ENCODE measurements at places on chromosomes 1 and 21. TPM values are rescaled to one million over a fixed set of nuclear protein-coding genes. Genes with fewer than 3 reads are reported as not detected.

LCK gene
- total RNA-seq = 6.0 TPM

LCE7A gene
- total RNA-seq = not detected

PIAS3 gene
- 26.6 TPM for total RNA-seq

TTC13 gene
- 24.0 TPM for total RNA-seq

TMCO2 gene
- not detected for total RNA-seq

OR2L2 gene
- total RNA-seq = 0.09 TPM

HSPA13 gene
- total RNA-seq = 7.7 TPM

GRCh38 chr1:79375352-79375751 lies 368.8 kb upstream of the ADGRL4 start:
- DNase-seq = no peak

- no peak for DNase-seq
These were observed 15.1 kb downstream of the C1orf174 start for GRCh38 chr1:3884966-3885365.

DNA sequence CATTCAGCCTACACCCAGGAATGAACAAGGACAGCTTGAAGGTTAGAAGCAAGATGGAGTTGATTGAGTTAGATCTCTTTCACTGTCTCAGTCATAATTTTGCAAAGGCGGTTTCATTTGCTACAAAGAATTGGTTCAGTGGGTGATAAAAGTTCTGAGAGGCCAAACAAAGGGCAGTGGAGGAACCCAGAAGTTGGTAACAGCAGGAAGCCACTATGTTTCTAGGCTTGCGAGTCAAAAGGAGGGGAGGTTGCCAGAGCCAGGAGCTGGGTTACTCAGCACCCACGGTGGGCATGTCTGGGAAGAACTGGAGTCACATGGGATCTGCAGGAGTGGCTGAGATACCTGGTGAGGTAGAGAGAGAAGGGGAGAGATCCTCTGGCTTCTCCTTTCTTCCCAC lies 64.2 kb upstream of the MRPS6 start:
- no peak for DNase-seq

GRCh38 chr1:243447347-243447746 lies 191.5 kb downstream of the SDCCAG8 start:
- no peak for DNase-seq

- DNase-seq = no peak
These were observed 6.2 kb upstream of the TARBP1 start for GRCh38 chr1:234484991-234485739.

- no peak for DNase-seq
These were observed 56.6 kb downstream of the ATP1B1 start for GRCh38 chr1:169163059-169163458.

DNA sequence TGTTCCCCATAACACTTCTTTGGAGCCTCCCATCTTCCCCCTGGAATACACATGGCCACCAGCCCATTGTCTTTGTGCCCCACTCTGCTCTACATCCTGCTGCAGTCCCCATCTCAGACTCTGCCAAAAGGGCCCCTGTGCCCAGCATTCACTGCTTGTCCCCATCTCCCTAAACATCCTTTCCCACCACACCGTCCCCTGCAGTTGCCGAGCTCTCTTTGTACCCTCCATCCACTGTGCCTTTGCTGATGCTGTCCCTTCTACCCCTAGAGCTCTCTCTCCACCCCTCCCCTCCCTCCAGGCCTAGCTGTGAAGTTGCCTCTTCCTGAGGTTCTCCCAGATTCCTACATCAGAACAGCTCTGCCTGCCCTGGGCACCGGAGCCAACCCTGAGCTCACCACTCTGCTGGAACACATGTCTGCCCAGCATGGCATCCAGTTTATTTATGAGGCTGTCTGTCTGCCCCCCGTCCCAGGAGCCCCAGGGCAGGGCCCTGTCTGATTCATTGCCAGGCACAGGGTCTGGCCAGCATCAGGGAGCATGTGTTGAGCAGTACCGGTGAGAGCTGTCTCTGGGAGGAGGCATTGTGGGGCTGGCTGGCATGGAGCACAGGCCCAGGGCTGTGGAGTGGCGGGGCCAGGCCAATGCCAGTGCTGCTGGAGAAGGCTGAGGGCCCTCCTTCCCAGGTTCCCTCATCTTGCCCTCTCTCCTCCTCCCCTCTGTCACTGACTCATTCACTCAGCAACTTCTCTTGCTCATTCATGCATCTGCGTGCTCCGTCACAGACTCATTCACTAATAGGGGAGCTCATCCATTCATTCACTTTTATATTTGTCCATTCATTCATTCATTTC lies 28.8 kb downstream of the EDN2 start:
- DNase-seq = no peak

GRCh38 chr21:29025328-29025713 lies 853 bp downstream of the USP16 start:
- no peak for DNase-seq

GRCh38 chr1:162538815-162539431 lies 22.6 kb upstream of the UAP1 start:
- no peak for DNase-seq

GRCh38 chr1:47859092-47859743 lies 138.0 kb downstream of the TRABD2B start:
- DNase-seq = no peak

- DNase-seq = no peak
These were observed 708.8 kb downstream of the LTN1 start for GRCh38 chr21:28283641-28284490.

GRCh38 chr1:2941040-2941439 lies 80.2 kb upstream of the ACTRT2 start:
- no peak for DNase-seq

DNA sequence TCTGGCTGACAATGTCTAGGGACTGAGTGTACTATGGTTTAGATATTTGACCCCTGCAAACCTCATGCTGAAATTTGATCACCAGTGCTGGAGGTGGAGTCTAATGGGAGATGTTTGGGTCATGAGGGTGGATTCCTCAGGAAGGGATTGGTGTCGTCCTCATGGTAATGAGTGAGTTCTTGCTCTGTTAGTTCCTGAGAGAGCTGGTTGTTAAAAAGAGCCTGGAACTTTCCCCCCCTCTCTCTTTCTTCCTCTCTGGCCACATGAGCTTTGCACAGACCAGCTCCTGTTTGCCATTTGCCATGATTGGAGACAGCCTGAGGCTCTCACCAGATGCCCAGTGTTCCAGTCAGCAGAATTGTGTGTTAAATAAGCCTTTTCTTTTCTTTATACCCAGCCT lies 36.6 kb upstream of the CNIH3 start:
- DNase-seq = no peak

DNA sequence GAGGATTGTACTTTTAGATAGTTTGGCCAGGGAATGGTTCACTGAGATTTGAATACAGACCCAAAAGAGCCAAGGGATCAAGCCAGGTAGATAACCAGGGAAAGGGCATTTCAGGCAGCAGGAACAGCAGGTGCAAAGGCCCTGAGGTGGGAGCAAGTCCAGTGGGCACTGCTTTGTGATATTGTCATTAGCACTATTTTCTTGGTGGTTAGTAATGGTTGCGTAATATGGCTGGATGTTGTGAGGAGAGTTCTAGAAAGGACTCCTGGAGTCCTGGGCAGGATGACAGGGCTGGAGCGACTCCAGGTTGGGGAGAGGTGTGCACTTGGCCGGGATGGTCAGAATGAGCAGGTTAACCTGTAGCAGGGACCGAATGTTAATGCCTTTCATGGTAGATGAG lies 4.4 kb downstream of the AZIN2 start:
- no peak for DNase-seq

GRCh38 chr21:37036177-37036576 lies 29.7 kb downstream of the RIPPLY3 start:
- DNase-seq = no peak

DNA sequence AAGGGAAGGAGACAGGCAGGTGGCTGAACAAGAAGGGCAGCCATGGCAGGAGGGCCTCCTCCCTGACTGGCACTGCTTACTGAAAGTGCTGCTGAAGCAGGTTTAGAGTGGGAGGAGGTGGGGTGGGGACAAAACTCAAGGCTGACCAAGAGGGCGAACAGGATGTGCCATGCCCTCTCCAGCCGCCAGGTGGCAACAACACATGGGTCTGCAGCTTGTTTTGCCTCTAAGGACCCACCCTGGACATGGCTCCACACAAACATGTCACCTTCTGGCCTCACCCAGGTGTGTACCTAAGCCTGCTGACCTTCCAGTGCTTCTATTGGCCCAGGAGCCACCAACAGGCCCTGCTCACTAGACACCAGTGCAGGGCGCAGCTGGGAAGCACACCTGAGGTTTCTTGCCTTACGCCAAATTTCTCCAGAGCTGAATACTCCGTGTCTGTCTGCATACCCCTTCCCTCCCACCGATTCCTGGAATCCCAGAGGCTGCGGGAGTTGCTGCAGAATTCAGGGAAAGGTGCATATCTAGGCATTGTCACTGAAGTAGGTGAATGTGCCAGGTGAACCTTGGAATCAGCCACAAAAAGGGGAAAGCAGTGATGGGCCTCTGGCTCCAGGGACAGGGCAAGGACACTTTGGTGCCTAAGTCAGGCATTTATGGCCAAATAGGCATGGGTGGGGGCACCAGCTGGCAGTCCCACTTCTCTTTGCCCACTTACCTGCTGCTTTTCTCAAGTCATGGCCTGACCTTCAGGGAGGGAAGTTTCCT lies 5.3 kb downstream of the PSRC1 start:
- DNase-seq = peak; percentile 96

- DNase-seq = no peak
These were observed 50.1 kb downstream of the LAMC1 start for GRCh38 chr1:183073320-183073719.

- DNase-seq = no peak
These were observed 7.1 kb upstream of the TMEM167B start for GRCh38 chr1:109083501-109083900.

DNA sequence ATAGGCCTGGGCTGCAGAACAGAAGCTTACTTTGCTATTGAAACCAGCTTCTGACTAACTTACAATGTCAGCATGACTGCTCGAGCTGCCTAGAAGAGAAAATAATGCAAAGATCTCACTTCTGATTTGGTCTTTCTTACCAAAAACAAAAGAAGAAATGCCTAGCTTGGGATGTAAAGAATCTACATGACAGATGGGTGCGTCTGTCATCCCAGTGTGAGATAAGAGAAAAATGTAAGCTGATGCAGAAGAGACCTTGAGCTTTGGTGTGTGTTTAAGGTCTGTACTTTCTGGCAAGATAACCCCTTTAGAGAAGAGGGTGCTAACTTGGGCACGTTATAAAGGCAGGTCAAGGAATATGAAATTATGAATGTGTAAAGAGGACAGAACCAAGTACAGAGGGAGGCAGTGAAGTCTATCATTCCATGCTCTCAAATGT lies 3.6 kb downstream of the FAM20B start:
- DNase-seq = no peak

- DNase-seq = no peak
These were observed 10.4 kb downstream of the BARHL2 start for GRCh38 chr1:90706437-90707362.

DNA sequence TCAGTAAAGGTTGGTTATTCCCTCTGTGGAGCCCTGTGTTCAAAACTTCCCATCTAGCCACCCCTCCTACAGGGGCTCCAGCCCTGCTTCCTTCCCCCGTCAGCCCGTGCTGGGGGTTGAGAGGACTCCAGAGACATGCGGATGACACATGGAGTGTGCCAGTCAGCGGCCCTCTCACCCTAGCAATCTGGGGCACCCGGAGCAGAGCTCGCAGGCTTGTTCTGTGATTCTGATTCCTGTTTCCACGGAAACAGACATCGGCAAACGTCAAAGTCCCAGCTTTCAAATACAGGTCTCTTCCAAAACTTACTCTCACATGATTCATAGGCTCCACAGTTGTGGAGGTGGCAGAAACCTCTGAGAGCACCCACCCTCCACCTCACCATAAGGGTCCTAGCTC lies 9.8 kb upstream of the SSBP3 start:
- no peak for DNase-seq

- DNase-seq = no peak
These were observed 111.5 kb downstream of the GRIK3 start for GRCh38 chr1:36922593-36923426.

DNA sequence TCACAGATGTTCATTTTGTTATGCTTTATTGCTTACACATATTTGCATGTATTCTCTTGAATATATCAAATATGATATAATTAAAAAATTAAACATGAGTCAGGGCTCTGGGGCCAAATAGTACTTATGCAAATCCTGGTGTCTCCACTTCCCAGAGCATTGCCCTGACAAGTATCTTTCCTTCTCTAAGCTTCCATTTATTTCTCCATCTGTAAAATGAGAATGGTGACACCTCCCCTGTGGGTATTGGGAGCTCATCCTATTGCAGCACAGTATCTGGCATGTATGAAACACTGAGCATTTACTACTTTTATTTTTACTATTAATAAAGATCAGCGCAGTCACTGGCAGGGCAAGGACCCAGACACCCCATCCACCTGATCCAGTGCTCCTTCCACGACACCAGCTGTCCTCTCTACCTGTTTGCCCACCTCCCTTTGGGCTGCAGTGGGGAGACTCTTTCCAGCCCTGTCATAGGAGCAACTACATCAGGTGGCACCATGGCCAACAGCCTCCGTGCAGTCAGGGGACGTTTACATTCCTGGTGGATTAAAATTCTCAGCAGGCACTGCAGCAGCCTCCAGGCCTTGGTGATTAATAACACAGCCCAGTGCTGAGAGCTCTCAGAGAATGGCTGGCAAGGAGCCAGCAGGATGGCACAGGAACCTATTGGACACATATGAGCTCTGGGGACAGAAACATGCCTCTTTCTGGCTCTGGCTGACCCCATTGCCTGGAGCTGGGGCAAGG lies 113.0 kb downstream of the DMRTB1 start:
- no peak for DNase-seq

- DNase-seq = no peak
These were observed 95.9 kb downstream of the PLD5 start for GRCh38 chr1:242428399-242429190.

GRCh38 chr1:175503538-175503937 lies 239.9 kb downstream of the TNR start:
- DNase-seq = no peak

DNA sequence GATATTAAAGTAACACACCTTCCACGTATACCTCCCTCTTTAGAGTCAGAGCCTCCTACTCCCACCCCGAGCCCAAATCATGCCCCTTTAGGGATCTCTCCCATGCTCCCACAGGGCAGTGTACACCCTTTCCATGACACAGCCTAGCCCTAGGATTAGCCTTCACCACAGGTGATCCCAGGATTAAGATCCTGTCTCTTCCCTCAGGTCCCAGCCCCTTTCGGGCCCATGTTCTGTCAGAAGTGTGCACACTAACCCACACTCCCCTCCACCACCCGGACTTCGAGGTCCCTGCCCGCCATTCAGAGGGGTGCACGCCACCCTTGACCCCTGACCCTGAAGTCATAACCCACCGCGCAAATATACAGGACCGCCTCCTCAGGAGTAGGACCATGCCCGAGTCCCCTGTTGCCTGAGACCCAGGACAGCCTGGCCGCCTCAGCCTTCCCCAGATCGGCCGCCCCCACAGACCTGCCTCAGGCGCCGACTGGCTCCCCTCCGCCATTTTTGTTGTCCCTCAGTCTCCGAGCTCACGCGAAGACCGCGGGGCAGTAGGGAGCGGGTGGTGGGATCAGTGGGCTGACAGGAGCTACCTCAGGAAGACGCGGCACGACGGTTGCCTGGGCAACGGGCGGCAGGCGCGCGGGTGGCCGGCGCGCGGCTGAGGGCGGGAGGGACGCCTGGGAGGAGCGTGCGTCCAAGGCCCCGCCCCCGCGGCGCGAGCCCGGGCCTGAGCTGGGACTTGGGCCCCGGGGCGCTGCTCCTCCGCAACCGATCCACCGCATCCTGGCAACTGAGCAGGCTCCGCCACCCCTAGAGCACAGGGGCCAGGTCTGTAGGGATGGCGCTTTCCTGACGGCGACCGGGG lies at the start of gene AGBL4:
Gene AGBL4, minus strand, starts transcription at position 663 of the 868 bp plus-strand sequence.
- DNase-seq = peak; percentile 63

- peak; percentile 32 for DNase-seq
These were observed 116.3 kb downstream of the DAB1 start for GRCh38 chr1:57307392-57308170.

Measured in mucosa of descending colon (tissue), 3 donors.